ENCODE measurements at places on chromosomes 4 and X.

- no peak for DNase-seq
Measured at GRCh38 chr4:185637163-185637875, 102.0 kb upstream of the PDLIM3 start.

DNA sequence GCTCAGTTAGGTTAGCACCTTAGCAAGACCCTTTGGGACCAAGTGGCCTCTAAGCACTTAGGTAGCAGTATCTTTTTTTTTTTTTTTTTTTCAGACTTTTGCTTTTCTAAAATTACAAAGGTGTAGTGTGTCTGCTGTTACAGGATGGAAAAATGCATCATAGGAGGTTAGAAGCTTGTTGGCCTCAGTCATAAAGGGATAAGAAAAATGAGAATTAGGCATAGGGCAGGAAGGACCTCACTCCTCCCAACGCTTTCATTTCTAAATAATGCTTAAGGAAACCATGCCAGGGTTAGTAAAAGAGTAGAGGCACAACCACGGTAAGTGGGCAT is 148.4 kb upstream of the PLAC1 start:
- no peak for DNase-seq

GRCh38 chrX:78769946-78770345 is 22.4 kb downstream of the LPAR4 start:
- DNase-seq = no peak

- no peak for DNase-seq
Measured at GRCh38 chrX:66731398-66731797, 92.5 kb upstream of the EDA2R start.

GRCh38 chr4:38163216-38164006 is 203.2 kb downstream of the PTTG2 start:
- no peak for DNase-seq

- DNase-seq = no peak
Measured at GRCh38 chrX:68675571-68675970, 28.1 kb downstream of the STARD8 start.

- no peak for DNase-seq
Measured at GRCh38 chr4:5979981-5980380, 38.2 kb downstream of the C4orf50 start.

DNA sequence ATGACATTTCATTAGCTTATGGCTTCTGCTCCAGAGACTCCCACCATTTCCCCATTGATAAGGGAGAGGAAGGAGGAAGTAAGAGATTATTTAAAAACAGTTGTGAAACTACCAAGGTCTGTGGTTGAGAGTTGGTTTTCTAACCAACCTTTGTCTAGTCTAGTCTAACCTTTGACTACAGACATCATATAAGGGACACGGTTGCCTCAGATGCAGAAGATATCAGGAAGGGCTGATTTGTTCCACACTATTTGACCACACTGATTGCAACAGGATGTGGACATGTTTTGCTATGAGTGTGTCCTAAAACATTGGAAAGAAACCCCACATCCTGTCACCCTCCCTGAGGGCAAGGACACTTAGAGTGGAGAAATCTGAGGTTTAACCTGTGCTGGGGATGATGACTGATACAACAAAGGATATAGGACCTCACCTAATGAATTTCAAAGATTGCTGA is 53.0 kb downstream of the COQ2 start:
- DNase-seq = no peak

- no peak for DNase-seq
Measured at GRCh38 chrX:147376601-147377422, 534.9 kb upstream of the FMR1 start.

GRCh38 chrX:107559506-107559905 is 68.8 kb upstream of the PRPS1 start:
- DNase-seq = no peak

DNA sequence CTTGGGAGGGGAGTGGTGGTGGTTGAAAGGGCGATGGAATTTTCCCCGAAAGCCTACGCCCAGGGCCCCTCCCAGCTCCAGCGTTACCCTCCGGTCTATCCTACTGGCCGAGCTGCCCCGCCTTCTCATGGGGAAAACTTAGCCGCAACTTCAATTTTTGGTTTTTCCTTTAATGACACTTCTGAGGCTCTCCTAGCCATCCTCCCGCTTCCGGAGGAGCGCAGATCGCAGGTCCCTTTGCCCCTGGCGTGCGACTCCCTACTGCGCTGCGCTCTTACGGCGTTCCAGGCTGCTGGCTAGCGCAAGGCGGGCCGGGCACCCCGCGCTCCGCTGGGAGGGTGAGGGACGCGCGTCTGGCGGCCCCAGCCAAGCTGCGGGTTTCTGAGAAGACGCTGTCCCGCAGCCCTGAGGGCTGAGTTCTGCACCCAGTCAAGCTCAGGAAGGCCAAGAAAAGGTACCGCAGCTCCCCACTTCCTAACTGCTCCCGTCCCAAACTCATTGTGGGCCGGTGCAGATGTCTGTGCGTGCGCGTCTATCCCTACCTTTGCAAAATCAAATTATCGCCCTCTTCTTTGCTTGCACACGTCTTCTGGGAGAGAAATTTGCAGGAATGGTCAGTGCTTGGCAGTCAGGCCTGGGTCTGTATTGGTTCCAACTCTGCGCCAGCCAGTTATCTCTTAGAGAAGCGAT is 533 bp downstream of the IL15 start:
- DNase-seq = no peak

GRCh38 chr4:114282937-114283336 is 303.5 kb upstream of the ARSJ start:
- DNase-seq = no peak

GRCh38 chr4:75180790-75181776 is 248.2 kb downstream of the PARM1 start:
- no peak for DNase-seq

DNA sequence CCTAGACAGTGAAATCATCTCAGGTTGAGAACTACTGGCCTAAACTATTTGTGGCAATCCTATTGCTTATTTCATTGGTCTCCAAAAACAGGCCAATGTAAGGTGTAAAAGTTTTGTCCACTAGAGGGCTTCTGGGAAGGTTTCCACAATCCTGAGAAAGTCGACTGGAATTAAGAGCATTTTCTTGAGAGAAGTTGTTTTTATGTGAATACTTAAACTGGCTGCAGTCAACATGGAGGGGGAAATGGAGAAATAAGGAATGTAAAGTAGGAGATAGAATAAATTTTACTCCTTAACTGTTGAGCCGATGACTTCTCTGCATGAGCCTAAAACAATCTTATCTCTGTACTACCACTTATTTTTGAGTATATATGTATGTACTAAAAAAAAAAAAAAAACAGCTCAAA is 11.0 kb upstream of the EIF4E start:
- DNase-seq = no peak

- no peak for DNase-seq
Measured at GRCh38 chr4:104446431-104447278, 48.0 kb downstream of the CXXC4 start.

GRCh38 chr4:164381859-164382258 is 372.1 kb upstream of the SMIM31 start:
- no peak for DNase-seq

- DNase-seq = no peak
Measured at GRCh38 chrX:33252306-33252825, 41.0 kb upstream of the DMD start.

GRCh38 chr4:151905197-151905596 is 144.4 kb upstream of the GATB start:
- no peak for DNase-seq

- DNase-seq = no peak
Measured at GRCh38 chr4:8162625-8163024, 4.0 kb upstream of the ABLIM2 start.

DNA sequence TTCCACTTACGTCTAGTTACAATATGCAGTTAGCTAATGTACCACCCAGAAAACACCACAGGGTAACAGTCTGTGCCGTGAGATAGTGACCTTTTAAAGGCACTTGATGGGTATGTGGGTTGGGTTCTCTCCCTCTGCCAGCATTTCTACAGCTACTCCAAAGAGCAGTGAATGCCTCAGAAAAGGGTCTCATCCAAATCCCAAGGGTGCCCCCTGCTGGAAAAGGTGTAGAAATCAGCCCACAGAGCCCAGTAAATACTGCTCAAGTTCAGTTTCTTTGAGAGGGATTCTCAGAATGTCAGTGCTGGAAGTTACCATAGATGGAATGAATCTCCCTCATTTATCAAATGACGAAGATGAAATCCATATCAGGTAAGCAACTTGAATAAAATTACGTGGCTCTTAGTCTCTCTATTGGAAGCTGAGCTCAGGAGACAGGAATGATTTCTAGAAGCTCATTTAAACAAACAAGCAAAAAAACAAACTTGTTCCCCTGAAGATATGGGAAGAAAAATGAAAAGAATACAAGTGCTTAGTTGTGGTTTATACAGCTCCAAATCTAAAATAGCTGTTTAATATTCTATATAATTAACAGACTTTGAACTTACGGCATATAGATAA is 9.5 kb downstream of the RNF175 start:
- DNase-seq = peak; percentile 37

- no peak for DNase-seq
Measured at GRCh38 chr4:150327262-150327780, 249.1 kb downstream of the DCLK2 start.

GRCh38 chr4:185307136-185307950 is 88.4 kb downstream of the LRP2BP start:
- no peak for DNase-seq

All from caudate nucleus (tissue), 63 donors.